ENCODE measurements at places on chromosomes 2 and 18.

DNA sequence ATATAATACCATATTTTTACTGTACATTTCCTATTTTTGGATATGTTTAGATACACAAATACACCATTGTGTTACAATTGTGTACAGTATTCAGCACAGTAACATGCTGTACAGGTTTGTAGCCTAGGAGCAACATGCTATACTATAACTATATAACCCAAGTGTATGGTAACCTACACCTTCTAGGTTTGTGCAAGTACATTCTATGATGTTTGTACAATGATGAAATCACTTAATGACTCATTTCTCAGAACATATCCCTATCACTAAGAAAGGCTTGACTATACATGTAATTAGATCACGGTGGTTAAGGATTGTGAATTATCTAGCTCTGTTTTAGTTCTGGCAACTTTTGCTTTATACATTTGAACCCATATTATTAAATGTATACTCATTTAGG is 31.3 kb downstream of the NPHP1 start:
- DNase-seq = no peak

- DNase-seq = no peak
These were observed 144.9 kb downstream of the TGIF1 start for GRCh38 chr18:3594760-3595368.

- DNase-seq = no peak
These were observed 38.6 kb downstream of the MLPH start for GRCh38 chr2:237525559-237526157.

- DNase-seq = no peak
These were observed 293.9 kb downstream of the SATB2 start for GRCh38 chr2:199163613-199164458.

DNA sequence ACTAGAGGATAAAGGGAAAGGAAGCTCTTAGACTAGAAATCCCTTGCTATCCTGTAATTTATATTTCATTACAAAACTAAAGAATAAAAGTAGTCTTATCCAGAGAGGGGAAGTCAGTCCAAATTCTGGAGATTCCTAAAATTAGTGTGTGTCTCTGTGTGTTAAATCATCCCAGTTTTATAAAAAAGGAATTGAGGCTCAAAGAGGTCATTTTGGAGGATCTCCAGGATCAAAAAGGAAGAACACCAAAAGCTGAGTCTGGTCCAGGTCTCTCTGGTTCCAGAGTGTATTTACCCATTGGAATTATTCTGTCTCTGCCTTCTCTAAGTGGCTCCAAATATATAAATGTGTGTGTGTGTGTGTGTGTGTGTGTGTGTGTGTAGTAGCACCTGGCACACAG is 166.7 kb downstream of the NRXN1 start:
- no peak for DNase-seq

DNA sequence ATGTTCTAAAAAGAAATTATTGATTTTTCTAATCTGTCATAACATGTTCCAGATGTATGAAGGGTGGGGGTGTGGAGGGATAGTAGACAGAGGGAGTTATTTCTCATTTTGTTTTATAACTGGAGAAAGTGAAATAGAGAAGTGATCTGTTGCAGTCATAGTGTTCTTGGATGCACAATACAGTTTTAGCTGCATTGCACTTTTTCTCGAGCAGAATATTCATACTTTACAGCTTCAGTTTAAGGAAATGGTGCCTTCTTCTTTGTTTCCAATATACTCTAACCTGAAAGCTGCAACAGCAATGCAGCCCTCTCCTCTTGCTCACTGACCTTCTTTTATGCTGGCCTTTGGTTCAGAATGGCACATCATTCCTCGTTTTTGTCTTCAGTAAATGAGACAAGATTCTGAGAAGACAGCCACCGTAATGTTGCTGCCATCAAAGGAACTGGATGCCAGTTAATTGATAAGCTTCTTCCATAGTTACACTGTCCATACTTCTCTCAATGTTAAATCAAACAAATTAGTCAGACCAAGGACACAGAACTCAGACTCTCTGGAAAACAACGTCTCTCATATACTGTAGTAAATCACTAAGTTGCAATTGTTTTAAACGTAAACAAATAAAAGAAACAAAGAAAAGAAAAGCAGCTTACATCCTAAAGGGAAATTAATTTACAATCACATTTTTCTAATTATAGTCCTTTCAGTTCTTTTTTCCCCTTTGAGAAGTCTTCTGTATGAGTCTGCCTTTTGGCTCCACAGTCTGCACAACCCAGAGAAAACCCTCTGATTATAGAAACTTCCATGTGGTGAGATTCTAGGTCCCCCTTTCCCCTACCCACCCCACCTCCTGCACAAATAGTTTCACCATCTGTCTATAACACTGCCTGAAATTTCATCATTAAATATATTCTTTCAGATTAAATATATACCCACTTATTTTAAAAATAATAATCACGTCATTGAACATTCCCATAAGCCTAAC is 97.4 kb upstream of the UGP2 start:
- no peak for DNase-seq

DNA sequence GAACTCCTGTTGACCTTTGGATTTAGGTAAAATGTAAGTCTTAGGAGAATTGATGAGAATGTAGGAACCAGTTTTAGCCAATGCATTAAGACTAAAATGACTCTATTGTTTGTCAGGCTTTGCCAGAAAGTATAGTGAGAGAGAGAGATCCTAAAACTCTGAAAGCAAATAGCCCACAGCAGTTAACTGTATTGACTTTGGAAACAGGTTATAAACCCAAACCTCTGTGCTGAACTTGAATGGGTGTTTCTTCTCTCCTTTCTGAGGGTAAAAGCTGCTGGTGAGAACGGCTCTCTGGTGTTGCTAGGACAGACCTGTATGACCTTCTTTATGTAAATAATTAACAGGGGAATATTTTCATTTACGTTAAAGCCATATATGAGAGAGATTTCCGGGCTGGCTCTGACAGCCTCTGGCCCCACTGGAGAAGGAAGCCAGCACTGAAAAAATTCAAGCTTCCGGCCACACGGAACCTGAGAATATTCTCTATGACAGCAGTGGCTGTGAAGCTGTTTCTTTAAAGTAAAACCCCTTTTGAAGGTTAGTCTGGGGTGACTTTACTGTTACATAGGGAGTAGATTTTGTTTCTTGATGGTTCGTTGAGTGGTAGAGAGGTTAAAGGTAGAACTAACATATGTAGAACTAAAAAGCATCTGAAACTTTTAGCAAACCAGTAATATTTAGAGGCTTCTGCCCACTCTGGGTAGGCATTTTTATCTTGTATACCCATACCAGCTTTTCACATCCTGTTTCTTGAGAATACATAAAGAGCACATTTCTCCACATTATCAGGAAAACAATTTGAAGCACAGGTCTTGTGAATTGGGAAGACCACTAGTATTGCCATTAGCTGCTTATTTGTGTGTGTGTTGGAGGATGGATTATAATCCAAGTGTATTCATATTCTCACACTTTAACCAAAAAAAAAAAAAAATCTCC is 123.8 kb downstream of the SPTBN1 start:
- no peak for DNase-seq

GRCh38 chr2:239190921-239191885 is 209.6 kb downstream of the HDAC4 start:
- no peak for DNase-seq

DNA sequence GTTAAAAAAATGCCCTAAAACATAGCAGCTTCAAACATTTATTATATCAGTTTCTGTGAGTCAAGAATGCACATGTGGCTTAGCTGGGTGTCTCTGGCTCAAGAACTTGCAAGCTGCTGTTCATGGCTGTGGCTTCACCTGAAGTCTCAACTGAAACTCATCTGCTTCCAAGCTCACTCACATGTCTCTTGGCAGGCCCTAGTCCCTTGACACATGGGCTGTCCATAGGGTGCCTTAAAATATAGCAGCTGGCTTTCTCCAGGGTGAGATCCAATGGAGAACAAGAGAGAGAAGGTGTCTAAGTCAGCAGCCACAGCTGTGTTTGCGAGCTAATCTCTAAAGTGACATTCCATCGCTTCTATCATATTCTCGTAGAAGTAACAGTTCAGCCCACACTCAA is 152.8 kb downstream of the DSEL start:
- DNase-seq = no peak

DNA sequence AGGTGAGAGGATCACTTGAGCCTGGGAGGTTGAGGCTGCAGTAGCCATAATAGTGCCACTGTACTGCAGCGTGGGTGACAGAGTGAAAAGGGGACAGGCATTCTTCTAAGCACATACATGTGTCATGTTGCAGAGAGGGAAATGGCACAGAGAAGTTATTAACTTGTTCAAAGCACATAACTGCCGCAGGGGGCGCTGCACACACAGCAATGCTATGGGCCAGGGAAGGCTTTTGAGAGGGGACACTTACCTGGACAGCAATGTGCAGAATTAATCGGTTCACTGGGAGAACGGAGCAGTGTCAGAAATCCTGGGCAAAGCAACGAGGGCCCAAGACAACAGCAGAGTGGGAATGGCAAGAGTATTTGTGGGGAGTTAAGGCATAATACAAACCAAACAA is 2.4 kb downstream of the SCYGR8 start:
- no peak for DNase-seq

DNA sequence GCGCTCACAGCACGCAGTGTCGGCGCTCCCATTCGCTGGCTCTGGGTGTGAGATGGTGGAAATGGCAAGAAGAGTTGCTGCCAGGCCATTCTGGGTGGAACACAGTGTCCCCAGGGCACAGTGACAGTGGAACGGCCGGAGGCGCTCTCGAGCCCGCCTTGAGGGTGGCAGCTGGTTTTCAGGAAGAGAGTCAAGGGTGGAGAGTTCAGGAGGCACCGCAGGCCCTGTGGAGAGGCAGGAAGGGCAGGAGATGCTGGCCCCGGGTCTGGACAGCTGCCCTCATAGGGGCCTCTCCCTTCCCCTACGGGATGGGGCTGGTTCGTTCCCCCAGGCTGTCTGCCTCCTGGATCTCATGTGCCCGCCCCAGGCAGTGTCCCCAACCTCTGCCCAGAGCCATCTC is 12.5 kb downstream of the GPC1 start:
- DNase-seq = no peak

DNA sequence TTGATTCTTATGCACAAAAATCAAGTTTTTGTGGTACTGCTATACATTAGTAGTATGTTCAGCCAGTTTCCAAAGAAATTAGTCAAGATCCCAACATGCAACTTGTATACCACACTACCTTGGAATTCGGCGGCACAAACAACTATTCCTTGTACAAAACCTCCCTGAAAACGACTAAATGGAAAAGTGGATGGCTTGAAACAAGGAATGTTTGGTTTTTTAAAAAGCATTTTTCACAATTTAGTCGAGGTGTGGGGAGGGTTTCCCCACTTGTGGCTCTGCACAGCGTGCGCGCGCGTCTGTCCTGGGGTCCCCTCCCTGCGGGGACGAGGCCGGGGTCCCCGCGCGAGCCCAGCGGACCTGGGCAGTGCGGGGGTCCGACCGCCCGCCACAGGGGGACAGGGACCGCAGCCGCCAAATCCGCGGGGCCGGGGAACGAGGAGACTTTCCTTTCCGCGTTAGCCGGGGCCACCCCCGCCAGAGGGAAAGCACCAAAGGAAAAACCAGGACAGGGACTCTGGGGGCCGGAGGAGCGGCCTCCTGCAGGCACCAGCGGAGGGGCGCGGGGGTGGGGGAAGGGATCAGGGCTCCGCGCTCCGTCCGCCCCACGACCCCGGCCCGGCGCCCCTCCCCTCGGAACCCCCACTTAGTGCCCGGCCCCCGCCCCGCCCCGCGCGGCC is 534 bp upstream of the SOCS6 start:
- no peak for DNase-seq

Data from stimulated activated CD8-positive, alpha-beta memory T cell treated with anti-CD3 and anti-CD28 coated beads, Interleukin-15, amount 100 ng/mL, for 1 hour (primary cell).